ENCODE measurements at places on chromosomes 7 and 10. TPM values are rescaled to one million over a fixed set of nuclear protein-coding genes. Genes with fewer than 3 reads are reported as not detected.

GRCh38 chr10:122348935-122349361 lies 25.6 kb upstream of the PLEKHA1 start:
- no peaks in the 10 kb centered on the region for H3K27me3 ChIP-seq
- no peak for DNase-seq
- no peak overlapping the region for H3K27ac ChIP-seq
- H3K4me1 ChIP-seq = no peaks in the 10 kb centered on the region
- no peaks in the 10 kb centered on the region for H3K36me3 ChIP-seq
- no peak overlapping the region for H3K4me3 ChIP-seq

- H3K27me3 ChIP-seq = no peaks in the 10 kb centered on the region
- H3K4me1 ChIP-seq = peaks cover 15% of the 10 kb centered on the region
- H3K27ac ChIP-seq = no peak overlapping the region
- H3K4me3 ChIP-seq = no peak overlapping the region
Observed at GRCh38 chr7:153604-154003, 38.8 kb upstream of the FAM20C start.

GRCh38 chr10:71429929-71430328 lies 33.2 kb downstream of the CDH23 start:
- no peaks in the 10 kb centered on the region for H3K4me1 ChIP-seq
- no peak overlapping the region for H3K4me3 ChIP-seq
- DNase-seq = no peak
- H3K27ac ChIP-seq = no peak overlapping the region
- H3K27me3 ChIP-seq = no peaks in the 10 kb centered on the region
- H3K36me3 ChIP-seq = no peaks in the 10 kb centered on the region

The AGR2 gene
- total RNA-seq = not detected

The HNRNPA2B1 gene
- total RNA-seq = 242 TPM
